ENCODE measurements at places on chromosomes 16 and 17.
A peak's percentile ranks its signal among the peaks of the same experiment; 100 is the strongest.

DNA sequence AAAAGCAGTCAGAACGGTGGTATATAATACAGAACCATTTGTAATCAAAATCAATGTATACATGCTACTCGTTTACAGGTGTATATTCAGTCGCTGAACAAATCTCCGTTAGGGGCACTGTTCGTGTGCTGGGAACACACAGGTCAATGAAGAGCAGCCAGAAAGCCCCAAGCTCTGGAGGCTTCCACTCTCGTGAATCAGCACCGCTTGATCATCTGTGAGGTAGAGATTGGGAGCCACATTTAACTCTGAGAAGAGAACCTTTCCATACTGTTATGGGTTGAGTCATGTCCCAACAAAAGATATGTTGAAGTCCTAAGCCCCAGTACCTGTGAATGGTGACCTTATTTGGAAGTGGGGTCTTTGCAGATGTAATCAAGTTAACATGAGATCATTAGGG, 5.4 kb upstream of the CYTH1 start:
- DNase-seq, result no peak

DNA sequence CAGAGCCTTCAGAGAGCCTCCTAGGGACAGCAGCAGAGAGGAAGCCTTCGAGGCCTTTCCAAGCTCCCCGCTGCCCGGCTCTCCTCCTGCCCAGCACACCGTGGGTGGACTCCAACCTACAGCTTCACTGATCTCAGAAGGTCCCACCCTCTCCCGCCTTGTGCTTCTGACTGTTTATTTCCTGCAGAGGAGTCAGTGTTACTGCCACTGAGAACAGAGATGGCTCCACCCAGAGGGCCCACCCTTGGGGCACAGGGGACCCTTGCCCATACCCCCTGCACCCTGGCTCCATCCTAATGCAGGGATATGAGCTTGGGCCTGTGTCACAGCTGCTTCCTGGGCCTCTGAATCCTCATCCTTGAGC, 52.8 kb upstream of the TOB1 start:
- peak; percentile 63 for DNase-seq

- DNase-seq, result no peak
These were observed 6.0 kb downstream of the WFIKKN2 start for GRCh38 chr17:50841277-50841948.

- no peak for DNase-seq
These were observed 90.8 kb downstream of the STX8 start for GRCh38 chr17:9484789-9485188.

DNA sequence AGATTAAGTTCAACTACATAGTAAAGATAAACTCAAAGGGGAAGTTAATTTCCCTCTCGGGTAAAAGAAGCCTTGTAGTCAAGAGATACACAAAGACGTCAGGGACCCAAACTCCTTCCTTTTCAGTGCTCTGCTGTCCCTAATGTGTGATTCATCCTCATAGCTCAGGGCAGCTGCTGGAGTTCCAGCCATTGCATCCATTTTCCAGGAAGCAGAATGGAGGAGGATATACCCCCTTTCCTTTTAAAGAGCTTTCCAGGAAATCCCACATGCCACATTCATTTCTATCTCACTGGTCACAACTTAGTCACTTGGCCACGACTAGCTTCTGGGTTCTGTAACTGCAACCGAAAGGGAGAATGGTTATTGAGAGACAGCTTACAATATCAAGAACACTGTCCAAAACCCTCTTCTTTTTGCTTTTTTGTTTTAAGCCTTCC, 95.3 kb downstream of the SOCS1 start:
- DNase-seq, result no peak

DNA sequence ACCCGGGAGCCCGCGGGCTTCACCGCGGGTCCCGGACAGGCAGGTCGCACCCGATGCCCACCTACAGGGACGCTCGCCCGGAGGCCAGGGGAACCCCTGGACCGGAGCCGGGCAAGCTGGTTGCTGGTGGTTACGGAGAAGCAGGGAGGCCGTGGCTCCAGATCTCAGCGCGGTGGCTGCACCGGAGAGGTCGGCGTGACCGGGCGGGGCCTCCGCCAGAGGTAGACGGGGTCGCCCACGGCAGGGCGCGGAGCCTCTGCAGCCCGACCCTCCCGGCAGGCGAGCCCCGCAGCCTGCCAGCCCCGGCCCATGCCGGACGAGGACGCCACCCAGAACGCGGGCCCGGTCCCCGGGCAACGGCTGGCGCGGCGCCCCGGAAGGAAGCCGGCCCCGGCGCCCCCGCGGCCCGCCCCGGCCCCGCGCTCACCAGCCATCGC, 341 bp downstream of the PCYT2 start:
- DNase-seq, result peak; percentile 67

DNA sequence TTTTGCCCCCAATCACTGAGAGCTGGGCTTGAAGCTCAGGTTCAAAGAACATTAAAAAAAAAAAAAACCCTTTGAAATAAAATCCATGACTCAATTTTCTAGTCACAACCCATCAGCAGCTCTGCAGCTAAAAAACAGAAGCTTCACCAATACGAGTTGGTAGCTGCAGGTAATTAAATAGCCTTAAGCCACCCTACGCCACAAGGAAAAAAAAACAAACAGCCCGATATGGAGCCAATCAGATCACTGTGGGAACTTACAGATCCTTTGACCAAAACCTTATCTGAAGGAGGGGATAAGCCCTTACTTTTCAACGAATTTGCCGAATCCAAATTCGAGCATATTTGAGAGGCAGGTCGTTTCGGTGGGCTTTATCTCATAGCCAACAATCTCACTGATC, 69.3 kb downstream of the DNAH3 start:
- no peak for DNase-seq

DNA sequence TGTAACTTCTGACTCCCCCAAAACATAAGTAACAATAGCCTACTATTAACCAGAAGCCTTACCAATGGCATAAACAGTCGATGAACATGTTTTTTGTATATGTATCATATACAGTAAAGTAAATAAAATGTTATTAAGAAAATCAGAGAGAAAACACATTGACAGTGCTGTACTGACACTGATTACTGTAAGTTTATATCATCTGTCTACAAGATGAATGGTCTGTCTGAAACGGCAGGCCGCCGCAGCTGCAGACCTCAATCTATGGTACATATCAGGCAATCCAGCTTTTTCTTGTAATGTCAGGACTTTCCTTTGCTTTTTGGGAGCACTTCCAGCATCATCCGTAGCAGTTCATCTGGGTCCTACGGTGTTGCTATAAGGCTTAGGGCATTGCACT, 44.2 kb upstream of the RPH3AL start:
- DNase-seq, result no peak

GRCh38 chr17:72556944-72557826, 436.4 kb downstream of the SOX9 start:
- peak; percentile 95 for DNase-seq

DNA sequence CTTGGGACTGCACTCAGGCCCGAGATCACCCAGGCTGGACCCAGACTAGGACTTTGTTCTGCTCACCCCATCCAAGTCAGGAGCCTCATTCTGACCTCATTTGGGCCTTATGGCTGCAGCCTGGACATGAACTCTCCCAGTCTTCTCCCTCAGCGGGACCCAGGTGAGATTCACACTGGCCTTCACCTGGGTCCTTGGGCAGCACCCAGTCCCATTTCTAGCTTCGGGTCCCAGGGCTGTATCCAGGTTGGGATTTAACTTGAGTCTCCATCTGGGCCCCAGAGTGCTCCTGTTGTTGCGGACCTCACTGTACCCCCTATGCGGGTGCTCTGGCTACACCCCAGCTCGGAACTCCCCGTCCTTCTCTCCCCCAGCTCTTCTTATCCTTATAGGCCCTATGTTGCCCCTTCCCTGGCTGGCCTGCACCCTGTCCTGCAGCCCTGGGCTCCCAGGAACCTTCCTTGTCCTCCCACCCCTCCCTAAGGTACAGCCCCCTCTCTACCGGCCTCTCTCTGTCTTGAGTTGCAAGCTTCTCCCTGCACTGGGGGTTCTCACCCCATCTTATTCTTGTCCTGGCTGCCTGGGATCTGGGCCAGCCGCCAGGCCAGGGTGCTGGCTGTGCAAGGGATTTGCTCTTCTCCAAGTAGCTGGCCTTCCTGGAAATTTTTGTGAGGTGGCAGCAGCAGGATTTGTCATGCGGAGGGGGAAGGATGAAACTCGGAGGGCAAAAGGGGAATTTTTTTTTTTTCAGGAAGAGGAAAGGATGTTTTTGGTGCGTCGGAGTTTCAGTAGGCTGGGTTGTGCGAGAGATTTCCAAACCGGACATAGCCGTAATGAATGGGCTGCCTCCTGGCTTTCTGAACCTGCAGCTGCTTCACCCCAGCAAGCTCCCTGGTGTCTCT, 904 bp downstream of the MAP2K3 start:
- DNase-seq, result peak; percentile 47

DNA sequence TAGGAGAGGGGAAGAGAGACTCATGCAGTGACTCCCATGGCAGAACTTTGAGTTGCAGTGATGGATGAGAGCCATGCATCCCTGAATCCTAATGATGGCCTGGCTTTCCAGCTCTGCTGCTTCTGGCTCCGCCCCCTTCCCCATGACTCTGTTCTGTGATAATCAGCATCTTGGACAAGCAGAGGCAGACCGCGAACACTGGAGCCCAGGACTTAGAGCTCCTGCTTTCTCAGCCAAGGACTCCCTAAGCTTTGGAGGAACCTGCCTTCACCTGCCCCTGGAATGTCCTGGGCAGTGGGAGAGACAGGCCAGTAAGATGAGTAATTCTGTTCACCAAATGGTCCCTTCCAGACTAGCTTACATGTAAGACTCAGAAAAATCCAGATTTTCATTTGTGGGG, 12.5 kb downstream of the CCDC92B start:
- no peak for DNase-seq

- DNase-seq, result peak; percentile 66
These were observed 8.9 kb downstream of the CALB2 start for GRCh38 chr16:71367241-71367976.

GRCh38 chr17:73645050-73645871, 1.0 kb upstream of the SDK2 start:
- DNase-seq, result peak; percentile 80

- no peak for DNase-seq
These were observed 116.3 kb downstream of the IRX5 start for GRCh38 chr16:55046916-55047315.

- no peak for DNase-seq
These were observed 48.9 kb upstream of the NKD1 start for GRCh38 chr16:50499254-50499653.

DNA sequence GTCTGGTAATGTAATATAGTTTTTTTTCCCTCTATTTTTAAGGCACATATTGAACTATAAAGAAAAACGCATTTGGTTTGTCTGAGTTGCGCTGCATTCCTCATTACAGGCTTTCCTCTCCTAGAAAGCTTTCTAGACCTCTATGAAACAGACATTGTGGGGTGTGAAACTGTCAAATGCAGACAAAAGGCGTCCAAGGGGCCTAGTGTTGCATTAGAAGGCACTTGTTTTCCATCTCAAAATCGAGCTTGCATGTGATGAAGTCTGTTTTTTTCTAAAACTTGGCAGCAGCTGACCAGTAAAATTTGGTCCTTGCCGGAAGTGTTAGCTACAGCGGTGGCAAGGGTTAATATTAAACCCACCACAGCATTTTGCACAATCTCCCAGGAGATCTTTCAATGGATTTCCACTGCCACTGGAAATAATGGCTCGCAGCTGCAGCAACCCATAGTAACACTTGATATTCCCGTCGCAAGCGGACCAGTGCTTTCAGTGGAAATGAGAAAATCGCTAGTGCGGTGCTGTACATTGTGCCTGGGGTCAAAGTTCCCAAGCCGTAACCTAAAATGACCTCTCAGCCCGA, 602.6 kb downstream of the KCNJ2 start:
- DNase-seq, result no peak

GRCh38 chr17:82519971-82520903, 705 bp downstream of the FOXK2 start:
- DNase-seq, result peak; percentile 70

DNA sequence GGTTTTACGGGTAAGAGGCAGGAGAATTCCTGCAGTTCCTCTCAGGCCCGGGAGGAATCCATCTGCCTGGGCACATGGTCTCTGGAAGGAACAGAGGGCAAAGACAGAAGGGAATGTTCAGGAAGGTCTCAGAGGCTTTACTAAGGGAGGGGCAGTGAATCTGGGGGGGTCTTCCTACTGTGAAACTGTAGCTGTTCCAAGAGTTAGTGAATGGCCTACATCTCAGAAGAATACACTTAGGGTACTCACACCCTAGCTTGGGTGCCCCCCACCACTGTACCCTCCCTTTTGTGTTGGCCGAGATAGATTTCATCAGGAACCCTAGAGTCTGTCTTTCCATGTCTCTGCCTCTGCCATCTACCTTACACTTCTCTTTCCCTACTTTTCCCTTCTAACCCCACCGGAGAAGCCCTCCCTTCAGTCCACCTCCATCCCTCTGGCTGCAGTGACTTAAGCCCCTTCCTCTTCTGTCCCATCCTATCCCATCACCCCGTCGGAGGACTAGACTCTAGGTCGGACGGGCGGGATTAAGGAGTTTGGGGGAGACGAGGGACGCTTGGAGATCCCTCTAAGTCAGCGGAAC, 316 bp downstream of the DLG4 start:
- no peak for DNase-seq

- DNase-seq, result peak; percentile 76
These were observed 586 bp downstream of the UBALD2 start for GRCh38 chr17:76265624-76266243.
